Urinary bladder (tissue), 4 donors: ENCODE measurements at places on chromosomes 2 and 18.

DNA sequence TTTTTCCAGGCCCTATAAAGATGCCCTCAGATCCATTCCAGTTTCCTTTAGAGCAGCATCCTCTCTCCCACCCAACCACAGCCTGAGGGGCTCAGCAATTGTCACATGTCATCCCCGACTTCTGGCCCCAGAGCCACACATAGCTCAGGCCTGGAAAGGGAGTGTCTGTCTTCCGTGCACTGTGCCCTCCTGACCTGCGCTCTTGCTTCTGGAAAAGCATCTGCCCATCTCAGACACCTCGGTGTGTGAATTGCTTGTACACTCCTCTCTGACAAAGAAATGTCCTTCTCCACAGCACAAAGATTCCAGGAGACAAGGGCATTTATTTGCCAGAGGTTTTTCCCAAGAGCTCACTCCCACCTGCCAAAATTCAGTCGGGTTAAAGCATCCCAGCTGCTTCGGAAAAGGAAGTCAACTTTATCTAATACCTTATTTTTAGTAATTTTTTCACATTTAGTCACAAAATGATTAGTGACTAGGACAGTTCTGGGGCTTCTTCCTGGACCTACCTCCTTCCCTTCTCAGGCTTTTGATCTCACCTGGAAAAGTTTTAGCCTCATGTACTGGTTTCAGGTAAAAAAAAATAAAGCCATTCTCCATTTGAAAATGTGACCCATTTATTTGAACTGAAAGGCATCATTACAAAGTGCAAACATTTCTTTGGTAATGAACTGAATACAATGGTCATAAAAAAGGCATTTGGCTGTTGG, 112.9 kb downstream of the PXDN start:
- no peak for DNase-seq

DNA sequence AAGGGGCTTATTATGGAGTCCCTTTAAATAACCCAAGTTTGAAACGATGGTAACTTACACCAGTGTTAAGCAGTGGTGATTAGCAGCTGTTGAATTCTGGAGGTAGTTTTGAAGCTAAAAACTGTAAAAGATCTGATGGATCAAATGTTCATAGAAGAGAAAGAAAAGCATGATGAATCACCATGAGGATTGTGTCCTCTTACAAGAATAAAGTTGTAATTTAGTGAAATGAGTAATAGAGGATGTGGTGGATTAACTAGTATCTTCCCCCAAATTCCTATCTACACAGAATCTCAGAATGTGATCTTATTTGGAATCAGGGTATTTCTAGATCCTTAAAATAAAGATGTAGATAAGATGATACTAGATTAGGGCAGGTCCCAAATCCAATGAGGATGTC, 1138.2 kb upstream of the TMEFF2 start:
- DNase-seq, result no peak

DNA sequence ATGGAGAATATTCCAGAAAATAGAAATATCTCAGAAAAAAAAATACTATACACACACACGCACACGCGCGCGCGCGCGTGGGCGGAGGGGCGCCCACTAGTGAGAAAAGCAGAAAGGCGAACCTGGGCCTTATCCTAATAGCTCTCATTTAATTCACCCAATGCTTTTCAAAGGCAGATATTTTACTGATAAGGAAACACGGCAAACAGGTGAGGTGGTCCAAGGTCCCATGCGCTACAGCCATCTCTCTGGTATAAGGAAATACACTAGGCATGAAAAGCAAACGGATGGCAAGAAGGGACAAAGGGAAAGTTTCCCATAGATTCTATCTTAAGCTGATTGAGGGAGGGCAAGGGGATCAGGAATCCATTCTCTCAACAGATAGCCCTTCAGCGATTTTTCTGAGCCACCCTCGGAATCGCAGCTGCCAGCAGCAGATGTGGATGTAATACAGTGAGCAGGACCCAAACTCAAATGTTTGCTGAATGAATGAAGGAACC, 136.7 kb downstream of the TMEM247 start:
- no peak for DNase-seq

DNA sequence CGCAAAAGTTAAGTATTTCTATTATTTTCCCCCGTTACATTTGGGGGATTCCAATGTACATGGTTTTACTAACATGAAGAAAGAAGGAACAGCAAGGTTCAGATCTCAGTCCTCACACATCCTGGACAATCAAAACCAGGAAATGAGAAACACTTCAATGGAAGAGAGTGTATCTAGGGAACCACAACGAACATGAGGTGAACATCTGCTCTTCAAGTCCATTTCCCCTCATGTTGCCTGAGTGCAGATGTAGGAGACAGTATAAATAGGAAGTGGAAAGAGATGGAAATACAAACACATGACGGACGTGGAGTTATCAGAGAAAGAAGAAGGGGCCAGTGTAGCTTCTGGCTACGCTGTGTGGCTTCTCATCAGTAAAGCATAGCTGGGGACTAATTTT, 52.6 kb downstream of the CHN1 start:
- no peak for DNase-seq

GRCh38 chr2:119702918-119703401, 24.0 kb downstream of the TMEM177 start:
- DNase-seq, result no peak

GRCh38 chr2:199495147-199495546, 37.4 kb upstream of the SATB2 start:
- no peak for DNase-seq

DNA sequence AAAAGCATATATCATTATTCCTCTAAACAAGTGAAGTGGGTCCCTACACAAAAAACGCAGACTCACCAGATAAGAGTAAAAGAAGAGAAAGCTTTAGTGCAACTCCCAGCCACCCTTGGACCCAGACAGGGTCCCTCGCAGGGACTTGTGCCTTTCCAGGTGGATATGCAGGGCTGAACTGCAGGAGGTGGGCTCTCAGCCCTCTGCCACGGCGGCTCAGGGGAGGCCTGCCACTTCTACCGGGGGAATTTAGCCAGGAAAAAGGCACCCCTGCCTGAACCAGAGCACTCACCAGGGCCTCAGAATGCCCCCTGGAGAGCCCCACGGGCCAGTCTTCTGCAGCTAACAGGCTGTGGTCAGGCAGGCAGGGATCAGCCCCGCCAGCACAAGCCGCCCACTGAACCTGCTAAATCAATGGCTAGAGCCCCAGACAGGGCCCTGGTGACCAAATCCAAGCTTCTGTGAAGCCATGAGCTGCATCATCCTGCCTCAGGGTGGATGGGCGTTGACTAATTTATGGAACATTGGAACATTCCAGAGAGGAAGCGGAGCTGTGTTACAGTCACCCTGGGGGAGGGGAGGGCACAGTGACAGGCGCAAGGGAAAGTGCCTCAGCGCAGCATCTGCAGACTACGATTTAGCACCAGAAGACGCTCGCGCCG, 209.3 kb downstream of the EIPR1 start:
- no peak for DNase-seq

DNA sequence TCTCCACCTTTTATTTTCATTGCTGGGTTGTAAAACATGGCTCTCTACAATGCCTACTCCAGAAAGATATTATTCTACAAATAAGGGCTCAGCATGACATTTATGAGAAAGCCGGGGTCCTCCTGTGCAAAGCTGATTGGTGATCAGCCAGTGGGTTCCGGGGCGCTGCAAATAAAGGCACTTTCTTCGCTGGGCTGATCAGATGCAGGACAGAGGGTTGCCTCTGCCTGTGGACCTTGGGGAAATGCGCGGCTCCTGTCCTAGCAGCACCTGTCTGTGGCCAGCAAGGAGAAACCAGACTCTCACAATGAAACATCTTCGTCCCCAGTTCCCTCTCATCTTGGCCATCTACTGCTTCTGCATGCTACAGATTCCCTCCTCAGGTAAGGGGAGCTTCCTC, at the start of gene NMS:
TSS of gene NMS (plus strand) at position 301 of the 400 bp plus-strand sequence. CDS start at position 308, 7 bp downstream.
- no peak for DNase-seq

GRCh38 chr2:219726916-219727315, 99.5 kb downstream of the SLC4A3 start:
- no peak for DNase-seq

DNA sequence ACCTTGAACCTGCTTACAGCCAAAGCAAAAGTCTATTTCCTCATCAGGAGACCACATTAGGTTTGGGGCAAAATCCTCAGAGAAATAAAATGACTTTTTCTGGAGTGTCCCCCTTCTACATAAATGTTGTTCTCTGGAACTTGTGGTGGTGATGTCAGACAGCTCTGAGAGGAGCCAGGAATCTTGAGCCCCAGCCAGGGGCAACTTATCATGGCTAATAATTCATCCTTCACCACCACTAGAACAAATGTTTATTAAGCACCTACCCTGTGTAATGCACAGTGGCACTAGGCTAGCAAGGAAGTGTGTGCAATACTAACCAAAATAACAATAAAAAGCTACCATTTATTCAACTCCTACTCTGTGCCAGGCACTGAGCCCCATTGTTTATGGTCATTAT, 9.0 kb upstream of the BMP10 start:
- DNase-seq, result no peak

DNA sequence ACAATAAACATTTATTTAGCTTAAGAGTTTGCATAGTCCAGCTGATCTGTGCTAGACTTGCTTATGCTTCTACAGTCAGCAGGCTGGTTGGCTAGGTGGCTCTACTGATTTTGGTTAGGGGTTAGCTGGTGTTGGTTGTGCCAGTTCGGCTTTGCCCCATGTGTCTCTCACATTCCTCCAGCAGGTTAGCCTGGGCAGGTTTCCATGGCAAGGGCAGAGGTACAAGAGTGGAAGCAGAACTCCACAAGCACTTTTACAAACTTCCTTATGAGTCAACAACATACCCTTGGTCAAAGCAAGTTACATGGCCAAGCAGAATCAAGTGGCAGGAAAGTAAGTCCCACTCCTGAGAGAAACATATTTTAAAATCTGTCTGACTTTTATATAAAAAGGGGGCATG, 82.3 kb downstream of the SS18 start:
- no peak for DNase-seq

DNA sequence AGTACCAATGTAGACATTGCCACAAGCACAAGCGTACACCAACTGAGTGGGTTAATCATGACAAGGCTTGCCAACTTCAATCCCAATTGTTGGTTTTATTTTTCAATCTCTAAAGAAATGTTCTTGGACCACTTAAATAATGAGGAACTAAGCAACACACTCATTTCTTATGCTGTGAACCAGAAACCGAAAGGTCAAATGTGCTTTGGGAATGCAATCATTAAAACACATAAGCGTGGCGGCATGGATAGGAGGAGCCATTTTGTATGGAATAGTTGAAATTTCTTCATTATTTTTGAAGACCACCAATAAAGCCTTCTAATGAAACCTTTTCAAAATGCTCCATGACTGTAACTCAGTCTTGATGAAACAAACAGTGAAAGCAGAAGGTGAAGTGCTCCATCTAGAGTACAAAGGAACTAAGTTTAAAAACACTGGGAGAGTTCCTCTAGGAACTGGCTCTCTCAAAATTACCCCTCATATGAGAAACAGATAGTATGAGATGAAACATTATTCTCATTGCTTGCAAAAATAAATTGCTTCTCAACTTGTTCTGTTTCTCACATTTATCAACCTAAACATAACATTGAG, 113.2 kb upstream of the CHST9 start:
- DNase-seq, result no peak

DNA sequence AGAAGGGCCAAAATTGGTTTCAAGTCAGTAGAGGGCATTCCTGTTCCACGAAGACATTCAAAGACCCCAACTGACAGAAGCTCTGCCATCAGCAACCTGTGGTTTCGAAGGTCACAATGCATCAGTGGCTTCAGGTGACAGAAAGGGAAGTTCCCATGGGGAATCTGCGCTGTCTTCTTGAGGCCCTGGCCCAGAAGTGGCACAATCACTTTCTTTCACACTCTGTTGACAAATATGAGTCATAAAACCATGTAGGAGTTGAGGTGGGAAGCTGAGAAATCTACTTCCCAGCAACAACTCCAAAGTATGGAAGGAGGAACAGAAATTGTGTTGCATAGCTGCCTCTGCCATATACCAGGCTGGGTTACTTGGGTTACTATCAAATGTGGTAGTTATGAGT, 621.1 kb upstream of the FANCL start:
- no peak for DNase-seq

GRCh38 chr2:18934886-18935285, 345.5 kb upstream of the NT5C1B start:
- DNase-seq, result no peak

- DNase-seq, result no peak
Observed at GRCh38 chr2:69773206-69773605, 31.3 kb downstream of the ANXA4 start.

- DNase-seq, result no peak
Observed at GRCh38 chr2:181038796-181039195, 58.4 kb downstream of the UBE2E3 start.
